ENCODE measurements at places on chromosomes 7 and 10.

GRCh38 chr10:74058658-74059057, 60.7 kb downstream of the VCL start:
- no peak for DNase-seq

DNA sequence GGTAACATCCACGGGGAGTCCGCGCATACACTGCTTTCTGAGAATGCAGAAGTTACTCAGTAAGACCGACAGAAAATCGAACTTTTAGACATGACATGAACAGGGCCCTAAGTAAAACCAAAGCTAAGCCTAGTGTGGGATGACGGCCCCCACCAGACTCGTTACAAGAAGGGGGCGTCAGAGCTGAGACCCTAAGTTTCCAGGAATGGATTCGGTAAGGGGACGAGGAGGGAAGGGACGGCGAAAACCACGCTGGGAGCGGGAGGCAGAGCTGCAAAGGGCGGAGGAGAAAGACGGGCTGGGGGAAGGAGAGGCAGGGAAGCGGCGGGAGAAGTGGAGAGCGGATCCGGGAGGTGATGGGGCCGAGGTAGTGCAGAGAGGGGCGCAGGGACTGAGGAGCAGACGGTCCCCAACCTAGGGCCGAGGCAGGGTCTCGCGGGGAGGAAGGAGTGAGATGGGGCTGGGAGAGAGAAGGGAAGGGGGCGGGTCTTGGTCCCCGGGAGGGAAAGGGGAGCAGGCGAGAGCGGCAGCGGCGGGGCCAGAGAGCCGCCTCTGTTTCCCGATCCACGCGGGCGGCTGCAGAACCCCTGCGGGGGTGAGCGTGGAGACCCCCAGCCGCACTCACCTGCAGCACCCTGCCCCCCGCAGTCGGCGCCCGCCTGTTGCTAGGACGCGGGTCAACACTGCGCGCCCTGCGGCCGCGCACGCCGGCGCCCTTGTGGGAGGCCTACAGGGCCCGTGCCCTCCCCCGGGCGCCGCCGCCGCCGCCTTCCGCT, 513 bp downstream of the ODAD2 start:
- no peak for DNase-seq

- no peak for DNase-seq
Measured at GRCh38 chr7:55247428-55247827, 117.7 kb upstream of the LANCL2 start.

DNA sequence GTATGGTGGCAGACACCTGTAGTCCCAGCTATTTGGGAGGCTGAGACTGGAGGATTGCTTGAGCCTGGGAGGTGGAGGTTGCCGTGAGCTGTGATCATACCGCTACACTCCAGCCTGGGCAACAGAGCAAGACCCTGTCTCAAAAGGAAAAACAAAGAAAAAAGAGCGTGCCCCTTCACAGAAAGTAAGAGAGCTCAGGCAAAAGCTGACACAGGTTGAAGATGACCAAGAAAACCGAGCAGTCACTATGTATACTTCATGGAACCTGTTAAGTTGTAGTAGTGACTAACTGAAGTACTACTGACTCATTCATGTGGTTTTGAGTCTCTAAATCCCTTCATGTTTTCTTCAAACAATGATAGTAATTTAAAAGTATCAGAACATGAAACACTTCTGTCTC, 1.2 kb upstream of the PRRT4 start:
- DNase-seq = no peak

- no peak for DNase-seq
Measured at GRCh38 chr10:36888925-36889573, 236.3 kb upstream of the ANKRD30A start.

DNA sequence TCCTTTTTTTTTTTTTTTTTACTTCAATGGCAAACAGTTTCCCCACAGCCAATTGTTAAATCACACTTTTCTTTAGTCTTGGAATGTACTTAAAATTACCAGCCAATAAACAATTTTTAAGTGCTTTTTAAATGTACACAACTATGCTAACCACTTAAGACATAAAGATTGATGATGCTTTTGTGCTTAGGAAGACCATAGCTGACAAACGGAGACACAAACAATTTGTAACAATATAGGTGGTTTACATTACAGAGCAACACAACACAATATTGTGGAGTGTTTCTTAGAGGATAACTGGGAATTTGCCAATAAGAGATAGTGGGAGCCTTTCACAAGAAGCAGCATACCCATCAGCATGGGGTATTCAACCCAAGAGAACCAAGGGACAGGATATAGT, 798.5 kb upstream of the IGFBP3 start:
- no peak for DNase-seq

GRCh38 chr10:101536800-101537199, 51.3 kb downstream of the POLL start:
- no peak for DNase-seq

DNA sequence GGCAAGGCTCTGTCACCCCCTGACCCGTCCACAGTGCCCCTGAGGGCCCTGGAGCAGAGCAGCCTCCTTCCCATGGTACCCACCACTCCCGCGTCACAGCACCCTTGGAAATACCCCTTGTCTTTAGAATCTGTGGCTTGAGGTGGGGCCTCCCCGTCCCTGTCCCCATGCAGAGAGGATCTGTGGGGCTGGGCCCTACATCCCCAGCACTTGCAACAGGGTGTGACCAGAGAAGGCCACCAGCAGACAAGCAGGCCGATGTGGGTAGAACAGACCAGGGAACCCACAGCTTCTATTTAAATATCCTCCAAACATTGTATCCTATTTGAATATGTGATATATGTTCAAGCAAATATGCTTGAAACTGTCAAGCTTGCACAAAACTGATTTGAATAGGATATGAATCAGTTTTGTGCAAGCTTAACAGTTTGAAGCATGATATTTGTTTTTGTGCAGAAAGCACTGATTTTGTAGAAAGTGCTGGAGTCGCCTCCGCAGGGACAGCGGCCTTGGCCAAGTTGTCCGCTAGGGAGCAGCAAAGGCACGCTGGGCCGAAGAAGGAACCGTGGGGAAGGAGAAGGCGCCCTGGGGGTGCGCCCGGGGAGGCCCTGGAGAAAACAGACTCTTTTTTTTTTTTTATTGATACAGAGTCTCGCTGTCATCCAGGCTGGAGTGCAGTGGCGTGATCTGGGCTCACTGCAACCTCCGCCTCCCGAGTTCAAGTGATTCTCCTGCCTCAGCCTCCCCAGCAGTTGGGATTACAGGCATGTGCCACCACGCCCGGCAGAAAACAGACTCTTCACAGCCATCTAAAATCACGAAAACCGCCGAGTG, 2.2 kb downstream of the CFAP46 start:
- DNase-seq = peak; percentile 85

DNA sequence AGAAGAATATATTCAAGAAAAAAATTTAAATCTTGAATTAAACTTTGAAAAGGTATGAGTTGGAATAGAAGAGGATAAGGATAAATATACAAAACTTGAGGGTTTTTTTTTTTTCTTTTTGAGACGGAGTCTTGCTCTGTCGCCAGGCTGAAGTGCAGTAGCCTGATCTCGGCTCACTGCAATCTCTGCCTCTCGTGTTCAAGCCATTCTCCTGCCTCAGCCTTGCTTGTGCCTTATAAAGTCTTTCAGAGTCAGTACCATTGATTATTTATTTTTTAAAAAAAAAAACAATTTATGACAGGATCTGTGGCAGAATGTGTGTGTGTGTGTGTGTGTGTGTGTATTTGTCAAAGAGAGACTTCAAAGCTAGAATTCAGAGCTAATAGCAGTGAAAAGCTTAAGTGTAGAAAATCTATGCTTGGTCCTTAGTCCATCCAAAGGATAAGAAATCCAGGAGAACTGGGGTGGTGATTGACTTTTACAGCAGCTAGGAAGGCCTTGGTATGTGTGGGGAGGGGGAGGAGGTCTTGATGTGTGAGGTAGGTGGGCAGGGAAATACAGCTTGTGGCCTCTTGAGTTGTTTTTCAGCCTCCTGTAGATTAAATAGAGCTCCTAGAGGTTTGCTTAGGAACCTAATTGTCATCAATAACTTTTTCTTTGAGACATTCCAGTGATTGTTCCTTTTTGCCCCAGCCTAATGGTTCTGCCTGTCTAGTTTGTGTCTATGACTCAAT, 2.4 kb downstream of the HECTD2 start:
- DNase-seq = no peak

DNA sequence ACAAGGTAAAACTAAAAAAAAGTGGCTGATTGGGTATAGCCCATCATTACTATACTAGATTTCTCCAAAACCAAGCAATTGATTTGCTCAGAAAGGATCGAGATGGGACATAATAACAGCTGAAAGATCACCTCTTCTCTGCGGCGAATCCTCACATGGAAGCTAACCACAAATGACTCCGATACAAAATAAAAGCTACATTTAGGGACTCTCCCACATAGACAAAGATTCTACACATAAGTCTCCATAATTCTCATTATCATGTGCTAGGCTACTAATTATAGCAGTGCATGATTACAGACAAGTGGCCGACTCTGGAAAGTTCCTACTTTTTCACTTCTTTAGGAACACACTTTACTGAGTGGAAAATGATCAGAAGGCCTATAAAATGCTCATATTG, 116.9 kb downstream of the RSU1 start:
- no peak for DNase-seq

- no peak for DNase-seq
Measured at GRCh38 chr7:43430411-43430810, 152.5 kb upstream of the STK17A start.

- no peak for DNase-seq
Measured at GRCh38 chr7:111199643-111200042, 108.7 kb downstream of the LRRN3 start.

GRCh38 chr10:132407846-132408278, 10.9 kb downstream of the PWWP2B start:
- no peak for DNase-seq

DNA sequence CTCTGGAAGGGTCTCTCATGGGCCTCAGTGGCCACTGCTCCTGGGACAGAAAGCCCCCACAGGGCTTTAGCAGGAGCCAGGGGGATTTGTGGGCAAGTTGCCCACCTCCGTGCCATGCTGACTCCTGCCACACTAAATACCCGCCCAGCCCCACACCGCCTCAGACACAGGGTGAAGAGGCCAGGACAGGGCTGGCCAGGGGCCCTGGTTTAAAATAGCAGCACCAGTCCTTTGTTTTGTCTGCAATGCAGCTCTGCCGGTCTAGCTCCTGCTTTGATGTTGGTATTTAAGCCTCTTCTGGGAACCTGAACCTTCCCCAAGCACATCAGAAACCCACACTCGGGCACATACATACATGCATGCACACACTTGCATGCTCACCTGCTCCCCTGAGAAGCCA, 14.4 kb upstream of the TNRC18 start:
- DNase-seq = no peak

DNA sequence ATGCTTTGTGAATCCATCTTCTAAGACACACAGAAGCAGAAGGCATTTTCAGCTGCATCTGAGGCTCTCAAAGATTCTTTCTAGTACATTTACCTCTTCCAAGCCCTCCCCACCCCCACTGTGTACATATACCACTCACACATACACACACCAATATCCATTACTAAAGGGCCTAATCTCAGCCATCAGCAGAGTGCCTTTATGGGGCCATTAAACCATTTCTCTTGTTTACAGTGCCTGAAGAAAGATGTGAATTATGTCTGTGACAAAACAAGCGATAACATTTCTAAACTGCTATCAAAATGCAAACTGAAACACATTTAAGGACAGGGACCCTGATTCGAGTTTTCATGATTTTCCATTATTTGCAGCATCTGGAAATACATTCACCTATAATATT, 40.0 kb downstream of the ETV1 start:
- DNase-seq = no peak

DNA sequence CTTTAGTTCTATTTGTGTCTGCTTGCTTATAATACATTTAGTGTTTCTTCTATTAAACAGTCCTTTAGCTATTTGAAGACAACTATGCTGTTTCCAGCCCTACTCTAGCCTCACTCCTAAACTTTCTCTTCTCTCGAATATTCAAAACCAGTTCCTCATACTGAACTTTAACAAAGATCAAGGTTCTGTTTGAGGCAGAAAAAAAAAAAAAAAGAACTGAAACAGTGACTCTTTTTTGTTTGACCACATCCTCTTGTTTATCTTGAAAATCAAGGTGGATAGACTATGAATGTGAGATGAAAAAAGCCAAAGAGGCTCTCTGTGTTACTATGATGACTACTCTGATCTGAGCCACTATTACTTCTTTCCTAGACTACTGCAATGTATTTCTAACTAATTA, 154.3 kb downstream of the ZNF365 start:
- DNase-seq = no peak

- DNase-seq = no peak
Measured at GRCh38 chr10:33113466-33113865, 155.4 kb upstream of the ITGB1 start.

GRCh38 chr10:104844073-104844472, 203.0 kb downstream of the SORCS3 start:
- DNase-seq = no peak

- peak; percentile 3 for DNase-seq
Measured at GRCh38 chr7:30925117-30925516, 13.5 kb downstream of the AQP1 start.

GRCh38 chr7:141695803-141696289, 6.1 kb downstream of the DENND11 start:
- no peak for DNase-seq

- DNase-seq = no peak
Measured at GRCh38 chr7:81770728-81771223, 929 bp upstream of the HGF start.

GRCh38 chr7:151322906-151323305, 18.7 kb upstream of the NUB1 start:
- no peak for DNase-seq

DNA sequence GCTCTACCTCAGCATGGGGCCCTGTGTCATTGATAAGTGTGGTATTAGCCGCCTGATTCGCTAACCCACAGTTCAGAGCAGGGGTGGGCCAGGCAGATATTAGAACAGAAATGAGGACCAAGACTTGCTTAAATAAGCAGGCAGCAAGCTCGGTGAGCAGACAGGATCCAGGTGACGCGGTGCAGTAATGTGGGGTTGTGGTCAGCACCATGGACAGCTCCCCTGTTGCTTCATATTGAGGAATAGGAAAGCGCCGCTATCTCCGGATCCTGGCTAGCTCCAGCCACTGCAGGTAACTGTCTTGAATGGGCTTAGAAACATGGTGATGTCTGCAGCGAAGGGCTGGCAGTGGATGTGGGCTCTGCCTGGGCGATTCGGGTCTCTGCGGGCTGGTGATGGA, 51.3 kb upstream of the GPR26 start:
- DNase-seq = no peak

- no peak for DNase-seq
Measured at GRCh38 chr10:42952349-42952748, 124.5 kb upstream of the RET start.

All from 8988T (cell line).